Endothelial cell of umbilical vein (primary cell): ENCODE measurements at places on chromosomes 2 and 18. TPM values are rescaled to one million over a fixed set of nuclear protein-coding genes. Genes with fewer than 3 reads are reported as not detected.

Gene DLGAP1
- polyA plus RNA-seq, result 0.04 TPM in 1 of 2 replicates, not detected in the other

DNA sequence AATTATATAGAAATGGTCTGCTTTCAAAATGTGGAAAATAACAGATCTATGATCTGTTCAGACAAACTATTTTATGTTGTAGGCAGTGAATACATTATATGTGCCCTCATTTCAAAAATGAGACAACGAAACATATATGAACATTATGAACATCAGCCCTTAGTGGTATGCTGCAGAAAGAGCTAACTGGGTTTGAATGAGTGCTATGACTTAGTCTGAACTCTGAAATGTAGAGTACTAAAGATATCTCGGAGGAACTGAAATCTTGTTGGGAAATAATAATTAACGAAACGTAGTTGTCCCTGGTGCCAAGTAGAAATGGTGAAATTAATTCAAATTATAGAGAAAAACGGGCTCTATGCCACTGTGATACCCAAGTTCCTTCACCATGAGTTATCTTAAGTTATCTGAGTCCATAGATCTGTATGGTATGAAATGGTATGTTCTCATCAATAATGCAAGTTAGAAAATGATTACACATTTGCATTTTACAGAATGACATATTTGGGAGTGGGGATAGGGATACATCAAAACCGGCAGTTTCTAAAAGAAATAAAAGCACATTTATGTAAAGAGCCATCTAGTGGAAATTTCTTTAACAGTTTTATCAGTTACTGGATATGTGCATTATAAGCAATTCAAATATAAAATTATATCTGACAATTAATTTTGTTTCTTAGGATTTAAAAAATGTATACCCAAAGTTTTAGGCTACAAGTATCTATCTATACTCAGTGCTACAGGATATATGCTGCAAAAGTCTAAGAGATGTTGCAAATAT lies 26.7 kb downstream of the STARD6 start:
- no peak for DNase-seq

DNA sequence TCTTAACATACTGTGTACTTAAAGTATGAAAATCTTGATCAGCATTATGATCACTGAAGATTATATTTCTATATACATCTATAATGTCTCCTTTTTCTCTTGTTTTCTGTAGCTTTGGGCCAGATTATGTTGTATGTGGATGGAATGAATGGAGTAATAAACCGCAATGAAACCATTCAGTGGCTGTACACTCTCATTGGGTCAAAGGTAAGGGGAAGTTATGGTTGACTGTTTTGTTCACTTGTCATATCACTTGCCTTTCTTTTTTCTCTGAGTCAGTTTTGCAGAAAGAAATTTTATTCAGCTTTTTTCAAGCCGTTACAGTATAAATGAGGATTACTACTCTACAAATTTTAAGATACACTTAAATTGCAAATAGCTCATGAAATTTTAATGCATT lies 252.5 kb downstream of the TPGS2 start:
- DNase-seq, result no peak

Gene POTEI
- polyA plus RNA-seq, result 0.10 TPM in 2 replicates

Gene KIAA2012
- polyA plus RNA-seq, result not detected in 2 replicates

- no peak for DNase-seq
These were observed 23.3 kb downstream of the KCTD18 start for GRCh38 chr2:200486529-200486928.

Gene RFX8
- polyA plus RNA-seq, result 0.16 and 0.21 TPM in 2 replicates

Gene SMARCAL1
- polyA plus RNA-seq, result 24.5 and 25.4 TPM in 2 replicates

GRCh38 chr2:178075006-178075326 lies 2.4 kb upstream of the PDE11A start:
- DNase-seq, result no peak

- no peak for DNase-seq
These were observed 6.8 kb upstream of the DNAJB2 start for GRCh38 chr2:219272356-219272755.

- peak; percentile 17 for DNase-seq
These were observed 52.4 kb downstream of the OSBPL6 start for GRCh38 chr2:178246696-178247095.

DNA sequence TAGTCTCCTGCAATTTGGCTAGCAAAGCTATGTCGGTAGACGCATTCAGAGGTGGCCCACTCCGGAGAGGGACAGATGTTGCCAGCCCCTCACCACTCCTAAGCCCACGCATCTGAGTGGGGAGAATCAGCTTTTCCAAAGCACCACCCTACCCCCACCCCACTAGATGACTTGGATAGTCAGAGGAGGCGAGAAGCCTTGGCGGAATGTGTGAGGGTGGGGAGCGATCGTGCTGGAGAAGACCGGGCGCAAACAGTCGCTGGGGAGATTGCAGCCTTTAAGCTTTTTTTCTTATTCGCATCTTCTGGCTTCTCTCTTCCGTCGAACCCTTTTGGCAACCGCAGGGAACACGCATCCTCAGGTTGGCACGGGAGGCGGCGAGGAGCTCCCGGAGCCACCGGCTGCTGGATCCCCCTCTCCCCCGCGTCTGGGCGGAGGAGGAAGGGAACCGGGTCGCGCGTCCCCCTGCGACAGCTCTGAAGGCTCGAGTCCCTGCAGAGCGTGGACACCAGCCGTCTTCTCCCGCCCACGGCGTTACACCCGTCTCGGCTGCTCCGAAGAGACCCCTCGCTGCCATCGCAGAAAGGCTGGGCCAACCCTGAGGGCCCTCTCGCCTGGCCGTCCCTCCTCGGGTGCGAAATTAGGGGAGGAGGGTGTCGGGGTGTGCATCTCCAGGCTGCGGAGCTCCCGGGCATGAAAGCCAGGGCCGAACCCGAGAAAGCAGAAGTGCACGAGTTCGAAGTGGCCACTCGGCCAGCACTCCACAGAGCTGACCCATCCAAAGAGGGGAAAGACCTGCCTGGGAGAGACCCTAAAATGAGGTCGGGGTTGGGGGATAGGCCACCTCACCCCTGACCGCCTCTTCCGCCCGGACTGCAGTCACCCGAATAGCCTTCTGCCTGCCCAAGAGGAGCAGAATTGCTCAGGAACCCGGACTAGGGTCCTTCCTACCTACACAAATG lies 12.2 kb downstream of the EVX2 start:
- no peak for DNase-seq

Gene TRIM54
- polyA plus RNA-seq, result 1.6 and 1.7 TPM in 2 replicates

DNA sequence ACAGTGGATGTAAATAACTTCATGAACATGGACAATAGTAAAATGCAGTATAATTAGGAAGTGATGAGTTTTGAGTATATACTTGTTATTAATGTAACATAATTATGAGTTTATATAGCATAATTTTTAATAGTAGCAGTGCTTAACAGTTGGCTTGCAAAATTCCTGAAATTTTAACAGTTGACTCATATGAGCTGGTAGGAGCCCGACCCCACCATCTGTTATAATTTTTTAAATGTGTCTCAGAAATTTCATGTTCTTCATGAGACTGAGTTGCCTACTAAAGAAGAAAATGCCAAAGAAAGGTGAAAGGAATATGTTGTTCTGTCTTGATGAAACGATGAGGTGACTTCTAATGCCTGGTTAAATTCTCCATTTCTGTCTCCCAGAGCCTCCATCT lies 62.6 kb downstream of the ITGB1BP1 start:
- DNase-seq, result no peak
